Left ventricle myocardium inferior (tissue), 1 donor: ENCODE measurements at places on chromosomes 2 and 18.

- DNase-seq: no peak
Measured at GRCh38 chr18:12574494-12575185, 83.3 kb downstream of the SPIRE1 start.

DNA sequence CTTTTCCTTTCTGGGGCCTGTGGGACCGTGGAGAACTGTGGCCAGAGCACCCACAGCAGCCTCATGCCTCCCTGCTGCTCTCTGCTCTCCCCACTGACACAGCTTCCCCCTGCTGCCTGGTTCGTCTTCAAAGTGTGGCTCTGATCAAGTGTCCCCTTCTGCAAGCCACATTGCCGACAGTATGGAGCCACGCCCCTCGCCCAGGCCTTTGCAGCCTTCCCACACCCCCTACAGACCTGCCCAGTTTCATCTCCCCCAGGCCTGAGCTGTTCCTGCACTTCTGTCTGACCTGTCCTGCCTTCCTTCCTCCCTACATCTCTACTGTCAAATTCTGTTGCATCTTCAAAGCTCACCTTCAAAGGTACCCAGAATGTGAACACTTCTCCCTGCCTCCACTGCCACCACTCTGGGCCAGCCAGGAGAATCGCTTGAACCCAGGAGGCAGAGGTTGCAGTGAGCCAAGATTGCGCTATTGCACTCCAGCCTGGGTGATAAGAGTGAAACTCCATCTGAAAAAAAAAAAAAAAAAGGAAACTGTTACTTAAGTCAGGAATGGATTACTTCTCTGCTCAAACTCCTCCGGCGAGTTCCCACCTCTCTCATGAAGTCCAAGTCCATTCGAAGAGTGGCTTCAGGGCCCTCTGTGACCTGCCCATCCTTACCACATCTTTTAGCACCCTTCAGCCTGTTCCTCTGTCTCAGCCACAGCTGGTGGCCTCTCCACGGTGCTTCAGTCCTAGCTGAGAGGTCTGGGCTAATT is 29.0 kb upstream of the CATIP start:
- DNase-seq: no peak

- no peak for DNase-seq
Measured at GRCh38 chr2:44789446-44789845, 152.1 kb upstream of the SIX3 start.

DNA sequence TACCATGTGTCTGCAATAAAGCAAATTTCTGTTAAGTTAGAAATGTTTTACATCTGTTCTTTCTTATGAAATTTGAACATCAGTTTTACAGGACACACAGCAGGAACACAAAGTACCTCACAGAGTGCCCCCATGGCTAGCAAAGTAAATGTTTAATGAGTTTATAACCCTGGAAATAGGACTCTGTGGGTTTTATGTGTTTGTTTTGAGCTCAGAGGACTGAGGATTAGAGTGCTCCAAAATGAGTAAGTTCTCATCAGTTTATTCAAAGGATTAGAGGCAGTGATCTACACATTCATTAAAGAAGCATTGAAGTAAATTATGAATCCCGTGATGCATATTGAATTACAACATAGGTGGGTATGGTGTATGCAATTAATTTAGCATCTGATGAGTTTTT is 281.8 kb downstream of the GULP1 start:
- no peak for DNase-seq
